ENCODE measurements at places on chromosomes 1 and 21.

- DNase-seq, result no peak
These were observed 9.6 kb downstream of the RAB42 start for GRCh38 chr1:28601696-28602095.

DNA sequence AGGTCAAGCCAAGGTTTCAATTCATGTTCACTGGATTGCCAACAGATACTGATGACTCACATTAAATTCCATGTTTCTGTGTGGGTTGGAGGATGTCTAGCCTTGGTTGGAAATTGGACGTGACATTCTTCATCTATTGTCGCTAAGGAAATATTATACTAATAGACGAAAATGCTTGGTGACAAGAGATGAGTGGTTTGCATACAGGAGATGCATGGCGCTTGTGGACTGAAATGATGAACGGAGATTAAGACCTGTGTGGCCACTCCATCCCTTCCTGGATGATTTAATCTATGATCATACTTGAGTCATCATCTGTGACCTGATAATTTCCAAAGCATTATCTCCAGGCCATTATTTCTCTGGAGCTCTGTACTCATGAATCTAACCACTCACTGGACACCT, 97.0 kb upstream of the CD34 start:
- DNase-seq, result no peak

DNA sequence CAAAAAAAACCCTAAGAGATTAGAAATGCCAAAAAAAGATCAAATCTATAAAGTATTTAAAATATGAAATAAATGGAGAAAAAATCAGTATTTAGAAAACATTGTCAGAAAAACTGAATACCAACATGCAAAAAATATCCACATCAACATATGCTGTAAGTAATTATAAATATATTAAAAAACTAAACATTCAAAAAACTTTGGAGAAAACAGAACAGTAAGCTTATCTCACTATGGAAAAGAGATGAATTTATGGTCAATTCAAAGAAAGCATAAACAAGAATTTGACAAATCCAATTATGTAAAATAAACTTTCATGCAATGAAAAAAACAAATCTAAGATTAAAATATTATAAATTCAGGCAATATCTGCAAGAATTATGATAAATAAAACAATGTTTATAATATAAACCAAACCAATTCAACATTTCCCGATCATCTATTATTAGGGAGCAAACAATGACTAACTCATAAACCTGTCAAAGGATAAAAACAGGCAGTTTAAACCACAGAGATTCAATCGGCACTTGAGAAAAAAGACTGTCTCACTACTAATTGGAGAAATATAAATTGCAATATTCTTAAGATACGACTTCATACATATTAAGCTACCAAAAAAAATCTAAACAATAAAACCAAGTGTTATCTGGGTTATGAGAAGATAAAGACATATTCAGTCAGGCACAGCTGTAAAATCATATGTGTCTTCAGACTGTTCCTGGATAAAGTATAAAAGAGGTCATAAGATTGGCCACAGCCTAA, 21.8 kb downstream of the EYA3 start:
- DNase-seq, result no peak

DNA sequence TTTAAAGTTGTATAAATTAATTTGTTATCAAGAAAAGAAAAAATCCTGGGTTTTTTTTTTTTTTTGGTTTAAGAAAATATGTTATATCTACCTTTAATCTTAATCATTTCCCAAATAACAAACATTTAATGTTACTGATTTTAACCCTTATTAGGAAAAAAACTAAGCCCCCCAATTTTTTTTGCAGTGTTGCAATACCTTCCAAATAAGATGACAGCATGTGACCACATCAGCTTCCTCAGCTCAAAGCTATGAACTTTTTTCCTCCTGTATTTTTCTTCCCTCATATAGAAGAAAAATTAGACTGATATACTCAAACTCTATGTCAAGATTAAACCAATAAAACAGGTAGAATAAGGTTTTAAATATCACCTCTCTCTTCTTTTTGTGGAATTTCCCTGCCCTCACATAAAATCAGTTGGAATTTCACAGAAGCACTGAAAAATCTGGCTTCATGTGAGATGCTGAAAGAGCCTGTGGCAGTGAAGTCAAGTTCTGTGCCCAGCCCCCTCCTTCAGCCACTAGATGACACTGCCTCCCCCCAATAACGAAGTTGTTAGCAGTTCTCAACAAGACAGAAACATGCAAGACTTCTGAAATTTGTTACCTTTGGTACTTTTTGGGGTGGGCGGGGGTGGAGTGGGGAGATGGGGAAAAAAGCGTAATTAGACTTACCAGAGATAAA, 9.6 kb upstream of the SMYD2 start:
- no peak for DNase-seq

- no peak for DNase-seq
These were observed 379.2 kb upstream of the ADAMTS5 start for GRCh38 chr21:27346041-27346448.

GRCh38 chr1:218546314-218546713, 201.2 kb downstream of the TGFB2 start:
- no peak for DNase-seq

DNA sequence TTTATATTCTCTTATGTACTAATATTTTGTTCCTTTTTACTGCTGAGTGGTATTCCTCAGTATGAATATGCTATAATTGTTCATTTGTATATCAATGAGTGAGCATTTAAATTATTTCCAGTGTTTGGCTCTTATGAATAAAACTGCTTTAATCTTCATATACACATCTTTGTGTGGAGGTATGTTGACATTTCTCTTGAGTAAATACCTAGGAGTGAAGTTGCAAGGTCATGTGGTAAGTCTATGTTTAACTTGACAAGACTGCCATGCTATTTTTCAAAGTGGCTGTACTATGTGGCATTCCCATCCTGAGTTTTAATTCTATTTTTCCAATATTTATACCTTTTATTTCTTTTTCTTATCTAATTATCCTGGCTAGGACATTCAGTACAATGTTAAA, 124.2 kb downstream of the ADSS2 start:
- DNase-seq, result no peak

GRCh38 chr1:114116086-114116485, 37.6 kb downstream of the SYT6 start:
- no peak for DNase-seq

GRCh38 chr1:234620272-234621126, 10.5 kb upstream of the IRF2BP2 start:
- no peak for DNase-seq

- no peak for DNase-seq
These were observed 327.2 kb downstream of the PTPRU start for GRCh38 chr1:29563571-29563970.

DNA sequence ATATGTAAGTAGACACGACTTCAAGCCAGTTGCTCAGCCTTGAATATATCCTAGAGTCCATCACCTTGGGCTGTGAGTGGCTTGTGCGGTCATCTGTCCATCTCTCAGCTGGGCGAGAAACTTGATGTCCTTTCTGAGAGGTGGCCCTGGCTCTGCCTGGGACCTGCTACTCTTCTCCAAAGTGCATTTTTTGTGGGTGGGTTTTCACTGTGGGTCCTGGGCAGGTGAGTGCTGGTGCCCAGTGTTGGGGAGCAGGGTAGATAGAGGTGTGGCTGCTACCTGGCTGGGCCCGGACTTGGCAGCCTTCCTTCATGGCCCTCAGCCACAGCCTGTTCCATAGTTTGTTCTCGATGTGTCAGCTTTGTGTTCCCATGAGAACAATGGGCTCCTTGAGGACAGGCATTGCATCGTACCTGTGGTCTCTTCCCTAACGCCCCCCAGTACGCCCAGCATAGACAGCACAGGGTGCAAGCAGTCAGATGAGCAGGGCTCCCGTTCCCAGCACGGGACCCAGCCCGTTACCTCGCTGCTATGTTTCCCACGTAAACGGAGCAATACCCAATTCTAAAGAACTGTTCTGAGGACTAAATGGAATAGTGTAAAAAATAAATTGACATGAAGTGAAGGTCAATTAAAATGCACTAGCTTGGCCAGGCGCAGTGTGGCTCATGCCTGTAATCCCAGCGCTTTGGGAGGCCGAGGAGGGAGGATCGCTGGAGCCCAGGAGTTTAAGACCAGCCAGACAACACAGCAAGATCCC, 877 bp upstream of the SLX9 start:
- DNase-seq, result no peak

- DNase-seq, result no peak
These were observed 80.9 kb downstream of the COLGALT2 start for GRCh38 chr1:183956559-183957188.

DNA sequence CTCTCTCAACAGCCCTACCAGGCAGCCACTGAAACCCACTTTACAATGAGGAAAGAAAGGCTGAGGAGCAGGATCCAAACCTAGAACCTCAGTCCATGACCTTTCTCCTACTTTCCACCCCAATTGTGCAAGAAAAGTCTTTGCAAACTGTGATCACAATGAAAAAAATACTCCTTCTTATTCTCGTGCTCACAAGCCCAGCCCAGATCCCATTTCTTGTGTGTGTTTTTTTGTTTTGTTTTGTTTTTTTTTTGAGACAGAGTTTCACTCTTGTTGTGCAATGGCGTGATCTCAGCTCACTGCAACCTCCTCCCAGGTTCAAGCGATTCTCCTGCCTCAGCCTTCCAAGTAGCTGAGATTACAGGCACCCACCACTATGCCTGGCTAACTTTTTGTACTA, 97.7 kb downstream of the CRYAA start:
- no peak for DNase-seq
